NCI-H1417 treated with DMSO at 0.1 percent for 48 hours (cell line): ENCODE measurements at places on chromosomes 5 and 9.

GRCh38 chr5:131532031-131532640, 102.9 kb downstream of the RAPGEF6 start:
- no peak for DNase-seq

DNA sequence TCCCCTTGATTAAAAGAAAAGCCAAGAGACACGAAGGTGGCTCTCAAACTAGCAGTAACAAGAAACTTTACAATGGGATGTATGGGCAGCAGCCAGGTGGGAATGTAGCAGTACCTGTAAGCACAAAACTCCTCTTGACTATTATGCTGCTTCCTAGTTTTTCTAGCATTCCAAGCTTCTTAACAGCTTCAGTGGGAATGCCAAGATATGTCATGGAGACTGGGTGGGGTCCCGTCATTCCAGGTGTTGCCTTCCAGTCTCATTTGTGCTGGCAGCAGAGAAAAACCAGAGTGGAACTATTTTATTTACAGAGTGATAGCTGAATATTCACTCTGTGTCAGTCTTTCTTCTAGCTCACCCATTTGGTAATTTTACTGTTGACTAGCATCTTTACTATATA, 236.6 kb downstream of the ARL15 start:
- no peak for DNase-seq

DNA sequence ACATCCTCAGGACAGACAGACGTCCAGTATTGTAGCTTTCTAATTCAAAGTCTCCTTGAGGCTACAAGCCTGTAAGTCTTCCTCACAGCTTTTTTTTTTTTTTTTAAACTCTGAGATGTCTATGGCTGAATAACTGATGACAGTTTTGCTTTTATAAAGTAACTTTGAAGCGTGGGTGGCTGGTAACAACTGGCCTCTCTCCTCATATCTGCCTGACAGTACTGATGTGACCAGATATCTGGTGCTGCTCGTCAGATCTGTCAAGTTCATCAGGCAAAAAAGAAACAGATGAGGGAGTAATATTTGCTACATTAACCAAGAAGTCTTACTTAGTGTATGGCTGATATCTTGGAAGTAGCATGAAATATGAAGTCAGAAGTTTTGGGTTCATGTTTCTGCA, 72.6 kb downstream of the GDNF start:
- no peak for DNase-seq

DNA sequence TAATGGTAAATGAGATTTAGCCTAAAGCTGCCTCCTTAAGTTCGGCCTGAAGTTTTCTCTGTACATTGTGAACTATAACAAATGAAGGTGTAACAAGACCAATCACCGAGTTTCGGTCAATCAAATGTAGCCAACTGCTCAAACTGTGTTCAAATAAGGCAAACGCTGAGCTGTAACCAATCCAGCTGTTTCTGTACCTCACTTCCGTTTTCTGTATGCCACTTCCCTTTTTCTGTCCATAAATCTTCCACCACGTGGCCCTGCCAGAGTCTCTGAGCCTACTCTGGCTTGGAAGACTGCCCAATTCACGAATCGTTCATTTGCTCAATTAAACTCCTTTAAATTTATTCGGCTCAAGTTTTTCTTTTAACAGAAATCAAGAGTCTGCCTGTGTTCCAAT, 193.5 kb upstream of the KLF9 start:
- DNase-seq = no peak

- DNase-seq = no peak
Measured at GRCh38 chr9:137426018-137426681, 3.0 kb downstream of the NOXA1 start.

- no peak for DNase-seq
Measured at GRCh38 chr9:561427-561826, 280.1 kb upstream of the DMRT1 start.

DNA sequence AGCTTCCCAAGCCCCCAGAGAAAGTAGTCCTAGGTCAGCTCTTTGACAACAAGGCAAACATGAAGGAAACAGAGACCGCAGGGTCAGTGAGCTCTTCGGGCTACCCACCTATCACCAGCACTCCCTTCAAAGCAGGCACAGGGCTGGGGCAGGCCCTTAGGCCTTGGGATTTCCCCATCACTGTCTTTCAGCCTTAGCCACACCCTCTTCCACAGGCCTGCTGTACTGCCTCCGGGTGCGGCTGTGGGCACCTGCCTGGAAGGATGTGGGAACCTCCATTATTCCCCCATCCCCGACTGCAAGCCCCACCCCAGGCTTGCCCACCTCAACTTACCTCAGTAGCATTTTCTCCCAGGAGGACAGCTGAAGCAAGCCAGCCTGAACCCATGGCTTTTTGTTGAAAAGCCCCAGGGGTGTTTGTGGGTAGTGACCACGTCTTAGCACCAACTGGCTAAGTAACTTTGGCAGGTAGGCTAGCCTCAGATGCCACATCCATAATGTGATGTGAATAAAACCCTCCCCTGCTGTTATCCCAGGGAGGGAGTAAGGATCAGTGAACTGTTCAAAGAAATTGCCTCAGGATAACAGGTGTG, 100.2 kb downstream of the PIK3R1 start:
- no peak for DNase-seq

DNA sequence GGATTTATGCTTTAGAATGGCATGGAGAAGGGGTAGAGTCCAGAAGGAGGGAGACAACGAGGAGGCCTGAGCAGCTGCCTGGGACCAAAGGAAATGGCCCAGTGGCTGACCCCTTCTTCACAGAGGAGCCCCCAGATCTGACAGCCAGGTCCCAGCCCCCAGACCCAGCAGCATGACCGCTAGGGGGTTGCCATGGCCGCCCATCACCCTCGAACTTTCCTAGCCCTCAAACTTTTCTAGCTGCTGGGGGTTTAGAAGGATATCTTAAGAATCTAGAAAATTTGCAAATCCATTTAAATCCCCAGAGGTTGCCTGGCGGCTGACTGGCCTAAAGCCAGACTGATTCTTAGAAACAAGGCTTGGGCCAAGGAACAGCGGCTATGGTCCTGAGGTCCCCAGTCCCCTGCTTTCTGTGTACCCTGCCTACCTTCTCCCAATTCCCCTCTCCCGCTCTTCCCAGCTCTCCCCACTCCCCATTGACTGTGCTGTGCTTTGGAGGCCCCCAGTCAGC, 972 bp downstream of the PDGFRB start:
- no peak for DNase-seq

DNA sequence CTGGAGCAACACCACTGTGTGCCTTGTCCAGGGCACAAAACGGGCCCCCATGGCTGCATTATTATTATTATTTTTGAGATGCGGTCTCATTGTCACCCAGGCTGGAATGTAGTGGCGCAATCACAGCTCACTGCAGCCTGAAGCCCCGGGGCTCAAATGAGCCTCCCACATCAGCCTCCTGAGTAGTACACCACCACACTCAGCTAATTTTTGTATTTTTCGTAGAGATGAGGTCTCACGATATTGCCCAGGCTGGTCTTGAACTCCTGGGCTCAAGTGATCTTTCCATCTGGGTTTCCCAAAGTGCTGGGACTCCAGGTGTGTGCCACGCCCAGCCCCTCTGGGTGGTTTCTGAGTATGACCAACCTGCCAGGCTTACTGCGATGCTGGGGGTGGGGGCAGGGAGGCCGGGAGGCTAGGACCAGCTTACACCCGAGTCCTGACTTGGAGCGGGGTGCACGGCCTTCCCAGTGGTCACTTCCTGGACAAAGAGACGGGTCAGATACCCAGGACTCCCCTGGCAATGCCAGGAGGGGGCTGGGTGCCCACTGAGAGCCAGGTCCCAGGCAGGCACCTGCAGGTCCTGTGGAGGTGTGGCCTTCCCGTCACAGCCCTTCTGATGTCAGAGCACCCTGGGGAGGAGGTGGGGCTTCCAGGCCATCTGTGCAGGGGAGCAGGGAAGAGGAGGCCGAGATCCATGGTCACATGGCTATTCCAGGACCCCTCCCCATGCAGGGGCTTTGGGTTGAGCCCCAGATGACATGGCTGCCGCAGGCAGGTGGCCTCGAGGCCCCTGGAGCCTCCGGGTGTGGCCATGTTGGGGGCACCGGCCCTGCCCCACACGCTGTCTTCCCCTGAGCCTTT, 8.3 kb upstream of the NRARP start:
- no peak for DNase-seq

GRCh38 chr5:31235381-31235780, 41.9 kb downstream of the CDH6 start:
- DNase-seq = no peak

DNA sequence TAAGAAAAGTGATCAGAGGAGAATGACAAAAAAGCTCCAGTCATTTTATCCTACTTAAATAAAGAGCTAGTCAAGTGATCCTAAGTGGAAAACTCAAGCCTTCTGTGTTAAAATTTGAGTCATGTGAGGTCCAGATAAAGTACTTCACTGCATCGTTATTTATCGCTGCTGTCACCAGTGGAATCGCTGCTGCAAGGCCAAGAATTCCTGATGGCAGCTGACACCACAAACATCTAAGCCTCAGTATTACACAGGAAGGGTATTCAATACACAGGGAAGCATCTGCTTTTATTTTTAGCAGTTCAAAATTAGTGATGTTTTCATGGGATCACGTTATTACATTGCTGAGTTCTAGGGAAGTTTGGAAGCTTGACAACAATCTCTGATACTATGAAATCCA, 190.3 kb downstream of the GOLPH3 start:
- DNase-seq = no peak

DNA sequence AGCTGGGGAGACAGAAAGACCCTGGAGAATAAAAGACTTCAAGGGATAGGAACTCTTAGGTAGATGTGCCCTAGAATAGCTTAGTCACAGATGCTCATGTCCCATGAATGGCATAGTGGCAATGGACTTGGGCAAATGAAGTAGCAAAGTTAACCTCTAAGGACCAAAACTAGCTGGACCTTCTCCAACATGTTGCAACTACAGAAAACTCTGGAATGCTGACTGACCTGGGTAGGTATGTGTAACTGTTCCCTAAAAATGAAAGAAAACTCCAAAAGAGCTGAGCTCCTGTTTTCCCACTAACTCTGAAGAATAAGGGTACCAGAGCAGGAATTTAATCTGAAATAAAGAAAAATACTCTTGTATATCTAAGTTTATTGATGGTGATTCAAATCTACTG, 12.5 kb upstream of the LPAR1 start:
- DNase-seq = no peak

- no peak for DNase-seq
Measured at GRCh38 chr5:151254556-151254955, 1.6 kb downstream of the GM2A start.

DNA sequence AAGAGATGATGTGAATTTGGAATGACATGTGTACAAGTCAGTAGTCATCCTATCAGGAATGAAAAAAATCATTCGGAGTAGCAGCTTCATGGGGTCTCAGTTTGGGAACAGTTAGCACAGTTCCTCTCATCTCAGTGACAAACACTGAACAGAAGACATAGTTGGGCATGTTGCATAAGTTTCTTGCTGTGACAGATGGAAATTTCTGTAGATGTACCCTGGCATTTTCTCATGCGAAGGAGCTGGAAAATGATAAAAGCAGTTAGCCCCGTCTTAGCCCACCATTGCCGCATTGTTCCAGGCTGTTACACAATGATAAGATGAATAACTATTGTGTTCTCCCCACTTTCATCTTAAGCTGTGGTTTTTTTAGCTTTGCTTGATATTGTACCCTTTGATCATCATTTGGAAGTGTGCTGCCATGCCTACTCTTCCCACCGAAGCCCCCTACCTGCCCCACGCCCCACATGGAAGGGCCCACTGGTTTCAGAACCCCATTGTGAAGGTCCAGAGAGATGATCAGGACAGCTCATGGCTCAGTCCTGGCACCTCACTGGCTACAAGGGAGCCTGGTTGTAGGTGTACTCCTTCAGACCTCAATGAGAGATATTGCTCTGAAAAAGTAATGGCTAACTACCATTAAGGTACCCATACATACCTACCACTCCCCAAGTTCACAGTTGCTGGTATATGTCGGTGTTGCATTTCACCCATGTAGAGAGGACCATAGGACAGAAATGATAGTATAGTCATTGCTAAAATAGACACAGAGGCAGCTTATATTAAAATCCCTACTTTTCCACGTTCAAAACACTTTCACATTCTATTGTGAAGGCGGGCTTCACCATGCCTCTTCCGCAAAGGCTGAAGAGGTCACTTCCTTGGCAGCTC, 38.8 kb downstream of the SFXN1 start:
- DNase-seq = no peak

GRCh38 chr5:164230341-164230740, 724.9 kb downstream of the MAT2B start:
- DNase-seq = no peak

- no peak for DNase-seq
Measured at GRCh38 chr9:71743217-71743705, 25.1 kb downstream of the CEMIP2 start.

- no peak for DNase-seq
Measured at GRCh38 chr9:36924757-36925432, 109.2 kb downstream of the PAX5 start.

DNA sequence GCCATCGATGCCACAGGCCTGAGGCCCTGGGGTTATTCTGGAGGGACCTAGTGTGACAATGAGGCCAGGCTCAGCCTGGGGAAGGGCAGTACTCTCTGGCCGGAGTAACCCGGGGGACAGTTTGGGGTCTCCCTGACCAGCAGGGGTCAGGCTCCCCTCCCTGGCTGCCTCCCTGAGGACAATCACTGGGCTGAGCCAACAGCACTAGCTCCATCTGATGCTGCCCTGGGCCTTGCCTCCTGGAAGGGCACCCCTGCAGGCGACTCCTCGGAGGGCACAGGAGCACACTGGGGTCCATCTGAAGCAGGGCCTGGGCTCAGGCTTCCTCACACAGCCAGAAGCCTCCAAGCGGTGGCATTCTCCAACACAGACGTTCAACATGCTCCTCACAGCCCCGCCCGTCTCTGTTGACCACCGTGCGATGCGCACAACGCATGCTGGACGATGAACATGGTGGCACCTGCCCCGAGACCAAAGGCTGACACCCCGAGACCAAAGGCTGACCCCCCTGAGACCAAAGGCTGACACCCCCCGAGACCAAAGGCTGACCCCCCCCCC, 68.3 kb downstream of the ADAMTS2 start:
- DNase-seq = no peak

- no peak for DNase-seq
Measured at GRCh38 chr5:168176941-168177340, 114.5 kb upstream of the WWC1 start.

GRCh38 chr5:159467666-159468065, 137.4 kb upstream of the IL12B start:
- DNase-seq = no peak

DNA sequence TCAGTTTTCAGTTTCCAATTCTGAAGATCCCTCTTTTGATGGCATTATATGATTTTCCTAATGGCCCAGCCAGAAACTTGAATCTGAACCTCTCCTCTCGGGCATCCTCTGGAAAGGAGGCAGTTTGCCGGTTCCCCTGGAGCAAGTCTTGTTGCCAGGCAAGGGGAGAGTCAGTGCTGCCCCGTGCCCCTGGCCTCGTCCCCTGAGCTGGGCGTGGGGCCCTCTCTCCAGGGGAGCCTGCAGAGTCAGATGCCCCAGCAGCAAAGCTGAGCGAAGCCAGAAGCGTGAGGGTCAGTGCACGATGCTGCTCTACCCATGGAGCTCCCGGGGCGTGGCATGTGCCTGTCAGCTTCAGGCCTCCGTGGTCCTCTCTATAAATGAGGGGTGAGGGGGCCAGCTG, 14.0 kb downstream of the OLFM1 start:
- no peak for DNase-seq

GRCh38 chr5:173155912-173156311, 11.6 kb downstream of the BNIP1 start:
- no peak for DNase-seq
